ENCODE measurements at places on chromosomes 12 and 14. TPM values are rescaled to one million over a fixed set of nuclear protein-coding genes. Genes with fewer than 3 reads are reported as not detected.

The ZC3H14 gene
- 84.5 TPM for total RNA-seq

The C12orf56 gene
- total RNA-seq = not detected

The WIF1 gene
- 1.6 TPM for total RNA-seq

The CLEC7A gene
- total RNA-seq = 9.0 TPM

The KCNA5 gene
- total RNA-seq = 37.3 TPM

The LGR5 gene
- total RNA-seq = not detected

- no peak for ATAC-seq
These were observed 117.0 kb downstream of the SMOC1 start for GRCh38 chr14:69996216-69996615.

DNA sequence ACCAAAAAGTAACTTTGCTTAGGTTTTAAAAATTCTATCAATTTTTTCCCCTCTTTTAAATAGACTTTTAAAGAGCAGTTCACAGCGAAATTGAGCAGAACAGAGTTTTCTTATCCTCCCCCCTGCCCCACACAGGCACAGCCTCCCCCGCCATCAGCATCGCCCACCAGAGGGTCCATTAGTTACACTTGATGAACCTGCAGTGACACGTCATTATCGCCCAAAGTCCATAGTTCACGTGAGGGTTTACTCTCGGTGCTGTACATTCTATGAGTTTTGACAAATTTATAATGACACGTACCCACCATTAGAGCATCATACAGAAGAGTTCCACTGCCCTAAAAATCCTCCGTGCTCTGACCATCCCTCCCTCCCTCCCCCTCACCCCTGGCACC lies 58.4 kb downstream of the FZD10 start:
- no peak for ATAC-seq

DNA sequence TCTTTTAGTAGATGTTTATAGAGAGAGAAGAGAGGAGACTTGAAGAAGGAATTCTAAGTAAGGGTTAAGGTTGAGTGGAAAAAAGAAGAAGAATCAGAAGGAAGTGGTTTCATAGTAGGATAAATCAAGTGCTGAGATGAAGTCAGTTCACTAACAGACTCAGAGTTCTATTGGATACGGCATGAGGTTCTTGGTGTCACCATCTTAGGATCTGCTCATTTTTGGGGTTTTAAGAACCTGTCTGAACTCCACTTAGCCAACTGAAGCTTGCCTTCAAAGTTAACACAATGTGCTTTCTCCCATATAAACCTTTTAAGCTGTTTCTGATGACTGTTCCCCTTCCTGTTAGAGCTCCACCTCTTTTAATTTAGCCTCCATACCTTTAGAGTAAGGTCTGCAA lies 152.6 kb downstream of the PRKCH start:
- ATAC-seq = no peak

- ATAC-seq = no peak
These were observed 109.0 kb upstream of the TMPO start for GRCh38 chr12:98406378-98406777.

GRCh38 chr12:47307680-47308399 lies 228.1 kb upstream of the AMIGO2 start:
- no peak for ATAC-seq

- ATAC-seq = no peak
These were observed 13.6 kb downstream of the CCDC198 start for GRCh38 chr14:57480051-57480450.

DNA sequence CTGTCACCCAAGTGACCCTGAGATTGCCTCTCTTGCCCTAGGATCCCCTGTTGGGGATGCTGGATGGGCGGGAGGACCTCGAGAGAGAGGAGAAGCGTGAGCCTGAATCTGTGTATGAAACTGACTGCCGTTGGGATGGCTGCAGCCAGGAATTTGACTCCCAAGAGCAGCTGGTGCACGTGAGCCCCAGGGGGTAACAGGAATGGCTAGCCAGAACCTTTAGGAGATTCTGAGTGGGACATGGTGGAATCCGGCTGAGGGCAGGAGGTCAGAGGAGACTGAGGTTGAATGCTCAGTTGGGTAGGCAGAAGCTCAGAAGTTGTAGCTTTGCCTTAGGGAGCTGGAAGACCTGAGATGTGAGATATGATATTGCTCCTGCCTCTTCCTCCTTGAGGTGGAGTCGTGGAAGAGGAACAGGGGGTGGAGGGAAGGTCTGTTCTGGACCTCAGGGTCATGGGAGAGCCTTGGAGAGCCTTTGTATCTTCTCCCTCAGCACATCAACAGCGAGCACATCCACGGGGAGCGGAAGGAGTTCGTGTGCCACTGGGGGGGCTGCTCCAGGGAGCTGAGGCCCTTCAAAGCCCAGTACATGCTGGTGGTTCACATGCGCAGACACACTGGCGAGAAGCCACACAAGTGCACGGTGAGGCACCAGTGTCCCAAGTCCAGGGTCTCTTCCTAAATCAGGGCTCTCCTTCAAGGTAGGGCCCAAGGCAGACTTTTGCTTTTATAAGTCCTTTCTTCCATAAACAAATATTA lies 6.3 kb downstream of the GLI1 start:
- no peak for ATAC-seq

DNA sequence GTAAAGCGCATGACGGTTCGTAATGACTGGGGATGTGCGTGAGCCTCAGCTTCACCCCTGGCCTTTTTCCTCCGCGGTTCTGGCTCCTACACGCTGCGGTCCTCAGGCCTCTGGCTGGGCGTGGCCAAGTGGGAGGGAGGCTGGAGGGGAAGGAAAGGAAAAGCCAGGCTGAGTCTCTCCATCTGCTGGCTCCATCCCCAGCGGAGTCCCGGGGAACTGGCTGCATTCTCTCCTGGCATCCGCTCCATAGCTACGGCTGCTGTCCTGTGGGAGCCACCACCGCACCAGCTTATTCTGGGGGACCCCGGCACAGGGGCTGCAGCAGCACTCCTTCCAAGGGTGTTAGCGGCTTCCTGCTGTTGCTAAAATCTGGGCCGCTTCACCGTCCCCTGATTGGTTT lies 68.2 kb upstream of the SLC24A4 start:
- peak; percentile 81 for ATAC-seq

- no peak for ATAC-seq
These were observed 48.6 kb upstream of the RHOJ start for GRCh38 chr14:63155511-63156185.

DNA sequence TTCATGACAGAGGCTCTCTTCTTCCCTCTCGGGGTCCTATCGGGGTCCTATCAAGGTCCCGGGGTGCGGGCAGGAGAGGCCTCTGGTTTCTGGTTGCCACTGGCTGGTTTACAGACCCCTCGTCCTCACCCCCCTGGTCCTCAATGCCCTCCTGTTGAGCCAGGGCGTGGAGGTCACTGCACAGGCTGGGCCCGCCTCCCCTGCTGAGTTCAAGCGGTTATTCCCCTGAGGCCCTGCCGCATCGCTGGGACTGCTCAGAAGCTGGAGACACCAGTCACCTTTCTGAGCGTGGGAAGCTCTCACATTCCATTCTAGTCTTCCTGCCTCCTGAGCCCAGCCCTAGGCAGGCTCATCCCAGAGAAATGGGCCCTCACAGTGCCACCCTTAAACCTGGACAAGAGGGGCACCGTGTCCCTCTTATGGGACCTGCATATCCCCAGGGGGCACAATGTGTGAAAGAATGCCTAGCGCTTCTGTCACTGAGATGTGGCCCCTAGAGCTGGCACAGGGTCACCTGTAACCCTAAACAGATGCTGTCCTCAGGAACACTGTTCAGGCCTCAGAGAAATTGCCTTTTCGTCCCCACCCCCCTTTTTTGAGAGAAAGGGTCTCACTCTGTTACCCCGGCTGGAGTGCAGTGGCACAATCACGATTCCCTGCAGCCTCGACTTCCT lies 177.7 kb upstream of the RGS6 start:
- ATAC-seq = no peak

GRCh38 chr12:125134576-125134975 lies 69.3 kb downstream of the AACS start:
- no peak for ATAC-seq

DNA sequence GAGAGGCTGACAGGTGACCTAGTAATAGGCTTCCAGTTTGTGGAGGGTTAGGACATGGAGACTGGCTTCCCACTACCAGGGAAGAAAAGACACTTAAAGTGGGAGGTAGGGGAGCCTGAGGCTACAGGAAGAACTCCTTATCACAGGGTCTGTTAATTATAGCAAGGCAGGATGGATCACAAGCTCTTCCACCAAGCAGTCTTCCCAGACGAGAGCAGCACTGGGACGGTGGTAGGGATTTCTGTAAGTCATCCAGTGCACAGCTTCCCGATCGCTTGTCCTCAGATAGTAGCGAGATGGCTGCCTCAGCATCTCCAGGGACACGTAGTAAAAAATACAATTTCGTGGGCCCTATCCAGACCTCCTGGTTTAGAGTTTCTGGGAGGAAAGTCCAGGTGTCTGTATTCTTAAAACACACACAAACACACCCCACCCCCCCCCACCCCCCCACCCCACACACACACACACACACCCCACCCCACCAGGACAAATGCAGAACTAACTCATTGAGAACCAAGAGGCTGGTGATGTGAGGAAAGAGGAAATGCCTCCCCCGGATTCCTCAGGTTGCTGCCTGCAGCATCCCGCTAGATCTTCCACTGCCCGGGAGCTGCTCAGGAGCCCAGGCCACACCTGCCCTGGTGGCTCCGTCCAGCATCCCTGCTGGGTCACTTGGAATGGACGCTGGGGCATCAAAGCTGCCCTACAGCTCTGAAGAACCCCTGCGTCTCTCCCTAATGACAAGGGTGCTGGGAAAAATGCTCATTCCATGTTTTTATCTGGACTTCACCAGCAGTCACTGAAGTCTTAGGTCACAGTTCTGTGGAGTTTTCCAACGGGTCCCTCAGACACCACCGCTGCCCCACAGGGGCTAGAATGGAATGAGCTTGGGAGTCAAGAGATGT lies 307.2 kb downstream of the CACNA1C start:
- ATAC-seq = no peak

DNA sequence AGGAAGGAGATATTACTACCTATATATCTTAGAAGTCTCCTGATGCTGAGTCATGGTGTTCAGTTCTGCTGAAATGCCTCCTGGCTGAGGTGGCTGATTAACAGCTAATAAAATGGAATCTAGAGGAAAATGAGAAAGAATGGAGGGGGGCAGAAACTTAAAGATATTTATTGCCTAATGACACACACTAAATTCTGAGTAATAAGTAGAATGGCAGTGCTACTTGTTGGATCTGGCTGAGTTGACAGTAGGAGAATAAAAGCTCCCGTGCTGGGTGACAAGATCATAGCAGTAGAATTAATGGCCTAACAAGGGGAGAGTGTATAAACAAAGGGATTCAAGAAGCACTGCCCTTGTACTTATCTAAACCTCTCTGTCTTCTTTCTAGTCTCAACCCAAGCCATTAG lies 137.5 kb downstream of the CNTN1 start:
- ATAC-seq = no peak

DNA sequence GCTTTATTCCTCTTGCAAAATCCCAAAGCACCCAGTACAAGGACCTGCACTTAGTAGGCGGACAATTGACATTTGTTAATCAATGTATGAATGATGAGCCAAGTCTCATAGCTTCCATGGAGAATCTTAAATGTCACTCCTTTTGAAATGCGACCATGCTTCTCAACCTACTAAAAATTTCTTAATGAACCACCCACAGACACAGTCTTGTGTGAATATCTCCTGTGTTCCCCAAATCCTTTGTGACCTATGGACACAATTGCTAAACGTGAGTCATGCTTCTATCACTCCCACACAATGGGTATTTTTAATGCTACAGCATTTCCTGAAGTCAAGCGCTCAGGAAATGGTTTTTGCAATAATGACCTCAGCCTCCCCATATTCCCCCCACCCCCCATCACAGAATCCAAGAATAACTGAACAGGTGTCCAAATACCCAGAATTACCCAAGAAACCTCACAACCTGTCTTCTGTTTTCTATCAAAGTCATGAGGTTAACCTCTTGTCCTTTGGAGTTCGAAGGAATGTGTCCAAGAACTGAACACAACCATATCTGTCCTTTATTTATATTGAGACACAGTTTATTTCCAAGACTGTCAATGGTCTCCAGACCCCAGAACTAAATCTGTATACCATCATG lies 163.6 kb upstream of the PLEKHG7 start:
- peak; percentile 52 for ATAC-seq

- ATAC-seq = no peak
These were observed 618.5 kb downstream of the NRXN3 start for GRCh38 chr14:78788467-78789360.

DNA sequence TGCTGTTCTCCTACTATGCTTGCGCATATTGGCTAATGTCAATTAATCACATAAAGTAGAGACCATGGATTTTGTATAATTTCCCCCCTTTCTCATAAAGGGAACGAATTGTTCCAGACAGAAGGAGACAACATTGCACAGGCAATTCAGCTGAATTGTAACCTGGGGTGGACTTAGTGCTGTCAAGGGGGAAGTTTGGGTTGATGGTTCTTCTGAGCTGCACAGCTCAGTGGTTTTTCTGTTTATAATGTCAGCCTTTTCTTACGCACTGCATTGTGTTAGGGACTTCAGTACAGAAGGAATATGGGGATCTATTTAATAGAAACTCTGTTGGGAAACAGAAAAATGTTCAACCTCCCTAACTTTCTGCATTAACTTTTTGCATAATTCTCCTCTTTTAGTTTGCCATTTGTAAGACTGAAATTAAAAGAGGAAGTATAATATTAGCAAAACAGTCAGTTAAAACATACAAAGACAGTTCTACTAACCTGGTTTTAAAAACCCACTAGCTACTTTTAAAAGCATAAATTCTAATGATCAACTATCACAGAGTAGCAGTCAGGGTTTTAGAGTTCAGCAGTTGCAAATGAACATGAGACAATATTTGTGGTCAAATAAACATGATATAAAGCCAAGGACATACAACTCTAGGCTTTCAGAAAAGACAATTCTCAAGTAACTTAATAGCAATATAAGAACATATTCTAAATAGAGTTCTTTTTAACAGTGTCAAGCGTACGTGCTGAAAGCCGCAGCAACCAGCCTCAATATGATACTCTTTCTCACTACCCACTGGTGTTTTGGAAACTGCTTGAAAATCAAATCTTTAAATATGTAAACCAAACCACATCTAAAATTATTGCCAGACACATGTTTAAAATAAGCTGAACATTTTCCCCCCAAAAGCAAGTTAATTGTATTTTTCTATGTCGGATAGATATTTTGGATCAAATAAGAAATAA lies 393.0 kb downstream of the FSCB start:
- ATAC-seq = no peak

Data from gastroesophageal sphincter (tissue), 4 donors.